HepG2 (cell line): ENCODE measurements at places on chromosomes 3 and 15.
A peak's percentile ranks its signal among the peaks of the same experiment; 100 is the strongest.

- no peak for DNase-seq
Measured at GRCh38 chr3:124373524-124373923, 356.7 kb upstream of the UMPS start.

DNA sequence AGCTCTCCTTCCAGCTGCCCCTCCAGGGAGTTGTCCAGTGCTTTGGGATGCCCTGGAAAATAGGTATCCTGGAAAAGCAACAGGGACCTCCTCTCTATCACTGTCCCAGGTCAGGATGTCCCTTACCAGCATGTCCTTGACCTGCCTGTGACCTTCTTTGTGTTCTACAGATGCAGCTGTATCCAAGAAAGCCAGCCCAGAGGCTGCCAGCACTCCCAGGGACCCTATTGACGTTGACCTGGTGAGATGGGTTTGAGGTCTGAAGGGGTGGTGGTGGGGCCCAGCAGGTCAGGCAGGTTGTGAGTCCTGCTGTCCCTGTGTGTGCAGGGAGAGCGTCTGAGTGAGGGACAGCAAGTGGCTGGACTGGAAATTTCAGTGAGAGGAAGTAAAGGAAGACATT is 30.2 kb downstream of the PML start:
- no peak for DNase-seq

DNA sequence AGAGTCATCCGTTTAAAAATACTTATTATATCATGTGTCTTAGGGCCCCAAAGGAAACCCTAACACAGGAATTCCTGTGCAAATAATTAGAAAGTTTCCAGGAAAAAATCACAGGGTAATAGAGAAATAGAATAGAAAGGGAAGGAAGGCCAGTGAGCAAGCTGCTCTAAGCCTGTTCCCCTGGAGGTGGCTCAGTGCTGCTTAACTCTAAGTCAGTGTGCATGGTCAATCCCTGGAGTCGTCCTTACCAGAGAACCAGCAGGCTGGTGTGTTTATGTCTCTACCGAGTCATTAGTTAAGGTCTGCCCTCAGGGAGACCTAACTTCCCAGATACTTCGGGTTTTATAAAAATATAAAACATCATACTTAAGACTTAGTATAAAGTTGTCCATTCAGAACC is 21.0 kb upstream of the MCF2L2 start:
- peak; percentile 10 for DNase-seq

DNA sequence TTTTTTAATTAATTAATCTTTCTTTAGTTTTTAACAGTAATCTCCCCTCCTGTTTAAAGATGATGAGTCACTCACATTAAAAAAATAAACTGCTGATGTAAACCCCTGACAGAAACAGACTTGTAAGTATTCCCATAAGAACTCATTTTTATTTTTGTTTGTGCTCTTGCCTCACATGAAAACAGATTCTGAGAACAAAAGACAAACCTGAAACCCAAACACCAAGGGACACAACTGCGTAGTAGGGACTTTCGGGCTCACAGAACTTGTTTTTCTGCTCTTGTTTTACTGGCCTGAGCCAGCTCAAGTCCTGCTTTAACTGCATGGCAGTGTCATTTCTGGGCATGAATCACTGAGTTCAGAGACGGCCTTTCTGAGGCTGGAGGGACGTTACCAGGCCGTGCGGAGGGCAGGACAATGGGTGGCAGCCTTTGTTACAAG is 600.8 kb downstream of the FOXP1 start:
- DNase-seq, result no peak

DNA sequence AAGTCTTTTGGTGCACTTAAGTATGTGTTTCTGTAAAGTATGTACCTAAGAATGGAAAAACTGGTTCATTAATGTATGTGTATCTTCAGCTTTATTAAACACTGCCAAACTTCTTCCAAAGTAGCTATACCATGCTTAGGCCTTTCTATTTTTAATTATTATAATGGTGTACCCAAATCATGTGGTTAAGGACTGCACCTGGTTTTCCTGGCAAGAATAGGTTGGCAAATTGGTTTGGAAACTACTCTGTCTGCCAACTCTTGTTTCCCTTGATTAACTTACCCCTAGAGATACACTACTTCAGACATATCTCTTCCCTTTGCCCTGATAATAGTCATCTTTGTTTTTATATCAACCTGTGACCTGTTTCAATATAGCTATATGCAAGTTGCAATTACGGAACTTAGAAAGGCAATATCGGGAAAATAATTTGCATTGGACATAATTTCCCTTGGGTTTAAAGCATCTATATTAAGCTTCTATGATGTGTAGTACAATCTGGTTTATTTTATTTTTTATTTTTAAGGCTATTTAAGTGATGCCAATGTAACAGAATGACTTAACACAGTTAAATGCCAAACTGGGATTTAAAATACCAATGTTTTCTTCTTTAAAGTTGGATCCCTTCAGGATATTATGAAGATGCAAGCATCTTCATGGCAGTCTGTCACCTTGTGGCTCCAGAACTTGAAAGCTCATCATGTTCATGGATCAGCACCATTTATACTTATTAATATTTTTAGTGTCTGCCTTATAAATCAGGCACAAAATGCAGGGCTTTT is 40.6 kb upstream of the TMEM108 start:
- DNase-seq, result no peak

GRCh38 chr15:38612159-38612863 is 47.7 kb upstream of the RASGRP1 start:
- DNase-seq, result no peak

- no peak for DNase-seq
Measured at GRCh38 chr15:91412138-91412928, 312.3 kb downstream of the SV2B start.

DNA sequence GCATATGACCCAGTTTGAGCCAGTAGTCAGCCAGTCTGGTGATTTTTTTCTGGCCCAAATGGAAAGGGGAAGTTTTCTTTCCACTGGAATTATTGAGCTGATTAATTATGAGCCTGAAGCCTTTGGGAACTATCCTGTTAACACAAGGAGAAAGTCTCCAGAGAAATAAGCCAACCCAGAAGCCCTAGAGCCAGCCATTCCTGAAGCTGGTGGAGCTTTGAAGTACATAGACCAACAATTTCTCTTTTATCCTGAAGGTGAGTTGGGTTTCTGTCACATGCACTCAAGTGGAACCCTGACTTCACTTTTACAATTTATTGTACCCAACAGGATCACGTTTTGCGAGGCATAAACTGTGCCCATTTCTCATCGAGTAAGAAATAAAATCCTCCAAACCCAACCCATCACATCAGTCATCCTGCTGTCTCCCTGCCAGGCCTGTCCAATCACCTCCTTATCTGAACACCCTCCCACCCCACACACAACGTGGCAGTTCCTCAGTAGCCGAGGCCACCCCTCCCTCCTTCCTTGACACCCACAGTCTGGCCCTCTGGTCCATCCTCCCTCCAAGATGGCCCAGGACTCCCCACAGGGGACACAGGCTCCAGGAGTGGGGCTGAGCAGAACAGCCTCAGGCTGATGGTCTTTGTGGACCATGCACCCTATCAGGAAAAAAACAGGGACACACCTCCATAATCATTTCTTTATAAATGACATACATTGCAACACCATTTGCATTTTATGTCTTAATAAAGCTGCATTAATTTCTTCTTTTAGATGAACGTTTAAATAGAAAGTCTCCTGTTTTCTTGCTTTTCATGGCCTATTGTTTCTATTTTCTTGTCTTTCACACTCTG is 55.7 kb upstream of the GATA2 start:
- DNase-seq, result no peak

DNA sequence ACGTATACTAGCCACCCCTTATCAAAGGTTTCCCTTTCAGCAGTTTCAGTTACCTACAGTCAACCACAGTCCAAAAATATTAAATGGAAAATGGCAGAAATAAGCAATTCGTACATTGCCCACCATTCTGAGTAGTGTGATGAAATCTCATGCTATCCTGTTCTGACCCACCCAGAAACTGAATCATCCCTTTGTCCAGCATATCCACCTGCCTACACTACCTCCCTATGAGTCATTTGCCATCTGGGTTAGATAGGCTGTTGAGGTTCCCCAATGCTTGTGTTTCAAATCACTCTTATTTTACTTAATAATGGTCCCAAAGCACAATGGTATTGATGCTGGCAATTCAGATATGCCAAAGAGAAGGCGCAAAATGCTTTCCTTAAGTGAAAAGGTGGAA is 15.3 kb upstream of the PHC3 start:
- peak; percentile 36 for DNase-seq

DNA sequence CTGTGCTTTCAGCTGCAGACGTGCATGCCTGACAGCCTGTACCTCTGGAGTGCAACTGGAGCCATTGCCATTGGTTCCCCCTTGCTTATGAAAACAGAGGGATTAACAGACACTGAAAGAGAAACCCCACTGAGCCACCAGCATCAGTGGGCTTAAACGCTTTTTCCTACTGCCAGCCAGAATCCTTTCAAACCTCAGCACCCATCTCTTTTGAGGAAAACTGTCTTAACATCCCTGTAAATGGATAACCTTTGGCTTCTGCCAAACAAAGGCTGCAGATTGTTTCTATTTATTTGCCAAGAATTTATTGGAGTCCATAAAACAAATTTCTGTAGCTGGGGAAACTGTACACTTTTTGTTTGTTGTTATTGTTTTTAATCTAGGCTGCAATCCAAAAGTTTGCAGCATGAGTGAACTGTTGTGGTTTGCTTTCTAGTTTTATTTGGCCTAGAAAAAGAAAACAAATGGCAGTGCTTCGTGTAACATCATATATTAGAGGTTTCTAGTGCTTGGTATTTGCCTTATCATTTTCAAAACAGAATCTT is 369.2 kb upstream of the IL12A start:
- no peak for DNase-seq

DNA sequence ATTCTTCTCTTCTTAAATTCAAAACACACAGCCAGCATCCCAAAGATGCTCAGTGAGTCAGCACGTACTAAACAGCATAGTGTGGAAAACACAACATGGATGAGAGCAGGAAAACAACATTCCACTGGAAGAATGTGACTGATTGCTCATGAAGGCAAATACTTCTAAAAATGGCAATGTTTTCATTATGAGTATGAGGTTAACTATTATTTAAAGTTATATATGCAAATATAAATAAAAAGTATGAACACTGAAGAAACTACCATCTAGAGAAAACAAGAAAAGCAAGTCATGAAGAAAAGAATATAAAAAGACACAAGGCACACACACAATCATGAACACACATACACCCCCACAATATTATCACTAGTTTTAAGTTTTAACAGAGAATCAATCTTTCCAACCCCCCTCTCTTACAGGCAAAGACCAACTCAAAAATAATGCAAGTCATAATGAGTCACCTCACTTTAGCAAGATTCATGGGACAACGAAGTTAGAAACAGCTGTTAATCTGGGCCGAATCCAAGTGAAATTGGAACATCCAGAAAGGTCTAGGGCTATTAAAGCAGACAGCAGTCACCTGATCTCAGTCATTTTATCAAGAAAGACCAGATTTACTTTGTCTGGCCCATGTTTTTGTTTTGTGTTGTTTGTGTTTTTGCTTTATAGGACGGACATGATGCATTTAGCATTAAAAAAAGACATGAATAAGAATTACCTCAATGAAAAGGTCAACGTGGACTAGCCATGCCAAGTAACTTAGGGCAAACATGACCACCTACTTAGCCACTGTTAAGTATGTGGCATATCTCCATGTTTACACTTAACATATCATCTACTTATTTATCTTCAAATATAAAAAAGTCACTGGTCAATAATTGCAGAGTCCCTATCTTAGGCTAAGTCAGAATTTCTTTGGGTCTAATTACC is 18.1 kb downstream of the GBE1 start:
- no peak for DNase-seq

GRCh38 chr3:32952369-32953077 is 1.1 kb downstream of the CCR4 start:
- no peak for DNase-seq

DNA sequence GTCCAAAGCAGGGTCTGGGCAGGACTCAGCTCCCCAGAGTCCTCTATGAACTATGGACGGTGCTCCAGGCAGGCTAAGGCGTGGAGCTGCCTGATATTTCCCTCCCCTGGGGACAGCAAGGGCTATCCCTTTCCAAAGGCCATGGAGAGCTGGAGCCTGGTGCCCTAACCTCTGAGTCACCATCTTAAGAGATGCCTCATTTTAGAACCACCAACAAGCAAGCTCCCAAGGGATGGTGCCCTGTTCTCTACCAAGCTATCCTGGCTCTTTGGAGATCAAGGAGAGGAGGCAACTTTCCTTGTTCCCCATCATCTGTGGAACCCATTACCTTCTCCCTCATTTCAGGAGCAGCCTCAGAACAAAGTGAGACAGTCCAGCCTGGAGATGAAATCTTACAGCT is 15.7 kb downstream of the STARD5 start:
- no peak for DNase-seq
